ENCODE measurements at places on chromosomes 12 and 14.

GRCh38 chr12:40837891-40838429 is 145.7 kb downstream of the CNTN1 start:
- no peak for DNase-seq

GRCh38 chr12:87813476-87814234 is 215.5 kb downstream of the C12orf50 start:
- no peak for DNase-seq

DNA sequence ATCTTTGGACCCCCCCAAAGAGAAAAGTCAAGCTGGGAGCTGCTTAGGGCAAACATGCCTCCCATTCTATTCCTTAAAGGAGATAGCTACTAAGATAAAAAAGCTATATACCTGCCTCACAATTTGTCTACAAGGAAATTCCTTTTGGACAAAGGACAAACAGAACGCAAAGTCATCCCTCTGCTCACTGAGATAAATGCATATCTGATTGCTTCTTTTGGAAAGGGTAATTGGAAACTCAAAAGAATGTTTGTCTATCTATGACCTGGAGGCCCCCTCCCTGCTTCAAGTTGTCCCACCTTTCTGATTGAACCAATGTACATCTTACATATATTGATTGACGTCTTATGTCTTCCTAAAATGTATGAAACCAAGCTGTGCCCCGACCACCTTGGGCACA is 80.9 kb upstream of the FUT8 start:
- DNase-seq = no peak

DNA sequence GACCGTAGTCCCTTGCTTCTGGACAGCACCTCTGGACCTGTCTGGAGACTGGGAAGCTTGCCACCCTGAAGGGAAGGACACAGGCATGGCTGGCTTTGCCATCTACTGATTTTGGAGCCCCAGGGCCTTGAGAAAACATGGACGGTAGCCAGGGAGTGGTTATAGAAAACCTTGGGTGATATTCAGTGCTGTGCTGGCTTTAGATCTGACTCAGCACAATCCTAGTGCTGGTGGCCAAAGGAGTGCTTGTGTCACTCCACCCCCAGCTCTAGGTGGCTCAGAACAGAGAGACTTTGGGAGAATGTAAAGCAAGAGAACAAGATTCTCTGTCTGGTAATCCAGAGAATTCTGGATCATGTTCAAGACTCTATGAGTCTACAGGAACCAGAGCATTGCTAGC is 214.5 kb upstream of the IGF1 start:
- no peak for DNase-seq

- no peak for DNase-seq
Measured at GRCh38 chr14:73661872-73662271, 17.1 kb downstream of the DNAL1 start.

DNA sequence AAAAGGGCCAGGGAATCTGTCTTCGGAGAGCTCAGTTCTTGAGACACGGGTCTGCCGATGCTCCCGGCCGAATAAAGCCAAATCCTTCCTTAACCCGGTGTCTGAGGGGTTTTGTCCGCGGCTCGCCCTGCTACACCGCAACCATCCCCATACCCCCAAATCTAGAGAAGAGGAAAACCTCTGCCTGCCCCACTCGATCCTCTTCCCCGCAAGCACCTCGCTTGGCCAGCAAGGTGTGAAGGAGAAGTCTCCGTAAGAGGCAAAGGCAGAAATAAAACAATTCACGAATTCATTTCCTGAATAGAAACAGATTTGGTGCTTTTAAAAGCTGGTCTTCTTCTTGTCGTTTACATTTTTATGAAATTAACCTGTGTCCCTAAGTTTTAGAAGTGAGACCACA is 67.3 kb upstream of the GALNT9 start:
- DNase-seq = no peak

DNA sequence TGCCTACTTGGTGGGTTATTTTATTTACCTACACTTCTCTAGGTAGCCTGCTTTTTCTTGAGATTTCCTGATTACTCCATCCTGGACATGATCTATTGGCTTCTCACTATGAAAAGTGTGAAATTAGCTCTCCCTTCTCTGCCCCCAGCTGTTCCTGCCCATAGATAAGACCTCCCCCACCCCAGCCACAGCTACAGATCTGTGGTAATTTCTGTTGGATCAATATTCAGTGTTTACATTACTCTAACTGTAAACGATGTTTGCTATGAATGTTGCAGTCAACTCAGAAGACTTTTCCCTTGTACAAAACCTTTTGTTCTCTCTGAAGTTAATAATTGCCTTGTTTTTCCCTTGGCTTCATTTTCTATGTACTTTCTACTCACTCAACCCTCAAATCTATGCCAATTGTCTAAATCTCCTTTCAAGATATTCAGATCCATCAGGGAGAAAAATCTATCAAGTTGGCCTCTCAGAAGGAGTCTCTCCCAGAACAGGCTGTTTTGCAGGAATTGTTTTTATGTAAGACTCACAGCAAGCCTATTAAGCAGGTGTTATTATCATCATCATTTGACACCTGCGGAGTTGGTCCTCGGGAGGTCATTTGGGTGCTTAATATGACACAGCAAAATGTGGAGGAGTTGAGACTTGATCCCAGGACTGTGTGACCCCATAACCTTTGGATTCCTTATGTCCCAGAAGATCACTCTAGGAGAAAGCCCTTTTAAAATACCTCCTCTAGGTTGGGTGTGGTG is 227.4 kb downstream of the SUDS3 start:
- DNase-seq = no peak

GRCh38 chr12:111927346-111927745 is 85.3 kb downstream of the MAPKAPK5 start:
- DNase-seq = no peak

GRCh38 chr12:69278814-69279782 is 39.7 kb downstream of the CPSF6 start:
- DNase-seq = no peak
